ENCODE measurements at places on chromosomes 7 and 10.

- DNase-seq: no peak
Measured at GRCh38 chr7:143902332-143902899, 440 bp upstream of the TCAF1 start.

GRCh38 chr10:132497063-132497680 lies 40.4 kb upstream of the INPP5A start:
- DNase-seq: peak; percentile 65

DNA sequence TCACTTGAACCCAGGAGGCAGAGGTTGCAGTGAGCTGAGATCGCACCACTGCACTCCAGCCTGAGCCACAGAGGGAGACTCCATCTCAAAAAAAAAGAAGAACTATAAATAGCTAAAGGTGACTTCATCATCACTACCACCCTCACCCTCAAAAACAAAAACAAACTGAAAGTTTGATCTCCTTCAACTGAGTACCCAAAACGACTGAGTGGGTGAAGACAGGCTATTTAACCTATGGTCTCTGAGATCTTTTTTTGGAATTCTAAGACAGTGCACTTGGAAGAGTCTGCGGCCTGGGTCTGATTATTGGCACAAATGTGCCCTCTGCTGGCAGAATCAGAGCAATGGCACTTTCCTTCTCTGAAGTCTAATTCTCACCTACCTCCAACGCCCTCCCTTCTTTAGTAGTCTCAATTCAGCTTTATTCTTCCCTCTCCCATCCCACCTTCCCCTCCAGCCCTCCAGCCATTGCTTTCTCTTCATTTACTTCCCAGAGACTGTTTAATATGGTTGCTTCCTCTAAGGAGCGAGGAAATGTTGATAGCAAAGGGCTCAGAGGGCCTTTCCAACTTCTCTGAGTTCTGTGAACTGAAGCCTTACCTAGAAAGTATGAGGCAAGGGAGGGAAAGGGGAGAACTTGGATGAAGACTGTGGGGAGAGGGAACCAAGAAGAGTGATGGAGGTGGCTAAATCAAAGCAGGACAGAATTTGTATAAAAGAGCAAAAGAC lies 2.9 kb upstream of the MYOZ1 start:
- no peak for DNase-seq

DNA sequence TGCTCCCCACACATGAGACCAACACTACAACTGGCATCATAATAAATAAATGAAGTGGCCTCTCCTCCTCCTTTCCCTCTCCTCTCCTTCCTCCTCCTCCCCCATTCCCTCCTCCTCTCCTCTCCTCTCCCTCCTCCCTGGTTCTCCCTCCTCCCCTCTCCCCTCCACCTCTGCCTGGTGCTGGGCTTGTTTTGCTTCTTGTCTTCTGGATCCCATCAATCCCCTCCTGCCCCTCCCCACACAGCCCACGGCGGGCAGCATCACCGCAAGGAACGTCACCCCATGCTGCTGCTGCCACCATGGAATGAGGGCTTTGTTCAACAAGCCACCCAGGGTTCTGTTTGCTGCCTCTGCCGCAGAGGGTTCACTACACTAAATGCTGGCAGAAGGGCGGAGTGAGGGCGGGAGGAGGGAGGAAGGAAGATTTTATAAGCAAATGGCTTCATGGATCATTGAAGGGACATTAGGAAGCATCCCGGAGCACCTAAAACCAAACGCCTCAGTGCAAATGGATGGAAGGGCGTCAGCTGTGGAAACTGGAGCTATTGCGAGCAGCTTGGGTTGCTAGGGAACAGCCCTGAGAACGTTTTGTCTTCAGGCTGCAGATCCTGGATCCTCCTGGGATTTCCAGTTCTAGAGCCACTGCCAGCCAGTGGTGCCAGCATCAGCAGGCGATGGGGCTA lies 379.7 kb upstream of the ZMIZ1 start:
- DNase-seq: no peak

- DNase-seq: no peak
Measured at GRCh38 chr10:94292434-94293090, 70.2 kb downstream of the NOC3L start.

DNA sequence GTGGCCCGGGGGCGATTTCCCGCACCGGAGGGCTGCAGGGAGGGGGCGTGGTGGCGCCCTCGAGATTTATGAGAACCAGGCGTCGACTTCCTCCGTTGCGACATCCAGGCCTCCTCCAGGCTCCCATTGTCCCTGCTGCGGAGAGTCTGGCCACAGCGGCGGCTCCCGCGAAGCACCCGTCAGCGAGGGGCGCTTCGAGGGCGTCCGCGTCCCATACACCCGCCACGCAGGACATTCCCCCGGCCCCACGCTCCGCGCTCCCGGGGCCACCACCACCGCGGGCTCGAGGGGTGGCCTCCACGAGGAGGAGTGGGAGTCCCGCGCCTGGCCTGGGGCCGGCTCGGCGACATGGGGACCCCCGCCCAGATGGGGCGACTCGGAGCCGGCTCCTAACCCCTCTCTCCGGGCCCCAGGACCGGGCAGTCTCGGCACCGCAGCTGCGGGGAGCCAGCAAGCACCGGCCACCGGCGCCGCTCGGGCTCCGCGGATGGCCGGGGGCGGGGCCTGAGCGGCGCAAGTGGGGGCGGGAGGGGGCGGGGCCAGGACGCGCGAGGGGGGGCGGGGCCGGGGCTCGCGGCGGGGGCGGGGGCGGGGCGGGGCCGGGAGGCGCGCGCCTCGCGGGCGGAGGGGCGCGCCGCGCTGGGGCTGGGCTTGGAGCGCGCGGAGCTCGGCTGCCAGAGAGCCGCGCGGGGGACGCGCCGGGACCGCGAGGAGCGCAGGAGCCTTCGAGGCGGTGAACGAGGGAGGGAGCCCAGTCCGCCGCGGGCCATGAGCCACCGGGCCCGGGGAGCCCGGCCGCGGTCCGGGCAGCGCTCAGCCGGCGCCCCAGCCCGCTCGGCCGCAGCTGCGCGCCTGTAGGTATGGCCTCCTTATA lies at the start of gene SH2B2:
TSS of gene SH2B2 (plus strand) at position 632 of the 874 bp plus-strand sequence. CDS start 13,683 bp downstream, outside the sequence.
- peak; percentile 92 for DNase-seq

DNA sequence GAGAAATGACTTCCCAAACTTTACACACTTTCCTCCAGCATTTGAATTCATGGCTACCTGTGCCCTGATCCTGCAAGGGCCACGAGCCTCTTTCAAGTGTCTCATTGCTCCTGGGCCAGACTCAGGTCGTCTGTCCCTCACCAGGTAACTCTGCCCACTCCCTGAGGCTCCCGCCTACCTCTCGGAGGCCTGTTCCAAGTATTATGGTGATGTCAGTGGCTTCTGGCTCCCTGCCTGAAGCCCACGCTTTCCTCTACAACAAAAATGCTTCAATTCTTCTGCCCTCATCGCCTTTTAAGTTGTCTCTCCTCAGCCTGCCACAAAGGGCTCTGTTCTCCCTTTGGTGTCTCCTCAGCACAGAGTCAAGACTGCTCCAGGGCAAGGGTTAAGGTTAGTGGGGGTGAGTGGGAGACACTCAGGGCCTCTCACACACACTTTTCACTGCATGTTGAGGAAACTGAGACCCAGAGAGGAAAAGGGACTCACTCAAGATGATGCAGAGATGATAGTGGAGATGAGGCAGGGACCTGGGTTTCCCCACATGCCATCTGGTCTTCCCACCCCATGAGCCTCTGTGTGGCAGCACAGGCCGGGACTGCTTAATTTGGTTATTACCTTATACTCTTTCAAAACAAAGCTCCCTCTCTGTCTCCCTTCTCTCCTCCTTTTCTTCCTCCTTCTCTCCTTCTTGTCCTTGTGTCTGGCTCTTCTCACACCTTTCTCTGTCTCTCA lies 28.3 kb upstream of the EGR2 start:
- DNase-seq: no peak

GRCh38 chr7:2049782-2050510 lies 182.8 kb downstream of the MAD1L1 start:
- no peak for DNase-seq

DNA sequence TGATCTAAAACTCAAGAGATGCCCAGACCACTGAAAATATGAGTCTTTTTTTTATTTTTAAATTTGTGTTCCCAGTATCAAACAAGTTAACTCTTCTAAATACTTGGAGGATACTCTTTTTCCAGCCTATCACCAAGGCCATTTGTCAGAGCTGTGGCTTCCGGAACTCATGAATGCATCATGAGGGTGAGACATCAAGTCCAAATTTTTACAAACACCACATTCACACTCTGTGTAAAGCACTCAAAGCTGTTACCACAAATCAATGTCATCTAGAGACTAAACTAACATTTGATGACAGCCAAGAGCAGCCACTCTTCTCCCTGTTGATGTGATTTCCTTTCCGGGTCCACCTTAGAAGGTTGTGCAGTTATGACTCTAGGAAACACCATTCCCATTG lies 43.8 kb upstream of the ARID5B start:
- no peak for DNase-seq

DNA sequence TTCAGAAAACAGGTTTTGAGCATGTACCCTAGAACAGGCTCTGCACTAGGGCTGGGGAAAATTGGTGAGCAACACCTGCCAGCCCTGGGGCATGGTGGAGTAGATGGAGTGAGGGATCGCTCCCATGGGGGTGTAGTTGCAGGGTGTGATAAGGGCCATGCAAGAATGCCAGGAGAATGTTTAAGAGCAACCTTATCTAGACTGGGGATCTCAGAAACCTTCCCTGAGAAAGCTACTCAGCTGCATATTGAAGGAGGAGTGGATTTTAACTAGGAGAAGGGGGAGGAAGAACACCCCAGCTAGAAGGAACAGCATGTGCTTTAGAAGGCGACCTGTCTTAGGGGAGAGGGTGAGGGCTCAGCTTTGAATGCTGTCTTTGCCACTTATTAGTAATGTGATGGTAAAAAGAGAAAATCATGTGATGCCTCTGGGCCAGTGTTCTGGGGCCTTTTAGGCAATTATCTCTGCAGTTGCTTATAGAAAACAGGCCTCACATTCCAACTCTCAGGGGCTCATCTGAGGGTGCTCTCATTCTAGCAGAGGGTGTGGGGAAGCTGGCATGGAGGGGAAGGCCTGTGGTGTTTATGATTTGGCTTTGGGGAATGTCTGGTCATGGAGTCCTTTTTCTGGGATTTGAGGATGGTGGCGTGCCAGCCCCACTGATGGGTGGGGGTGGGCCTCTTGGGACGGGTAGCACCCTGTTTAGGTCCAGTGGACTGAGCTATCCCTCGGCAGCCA lies 225.4 kb downstream of the BMPER start:
- no peak for DNase-seq

DNA sequence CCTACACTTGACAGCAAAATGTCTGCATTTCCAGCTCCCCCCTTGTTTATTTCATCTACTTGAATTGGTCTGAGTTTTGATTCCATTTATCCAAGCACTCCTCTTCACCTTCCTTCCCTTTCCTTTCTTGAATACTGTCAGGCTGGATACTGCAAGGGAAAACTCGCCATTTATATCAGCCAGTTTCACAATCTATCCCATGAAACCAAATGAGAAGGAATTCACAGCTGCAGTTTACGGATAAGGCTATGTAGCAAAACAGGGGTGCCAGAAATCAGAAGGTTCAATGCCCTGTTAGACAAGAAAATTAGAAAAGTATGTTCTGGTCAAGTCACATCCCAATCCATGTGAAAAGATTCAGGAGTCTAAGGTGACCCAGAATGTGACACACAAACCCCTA lies 28.1 kb downstream of the CCDC6 start:
- DNase-seq: no peak

- no peak for DNase-seq
Measured at GRCh38 chr10:1531883-1532597, 205.3 kb downstream of the ADARB2 start.

DNA sequence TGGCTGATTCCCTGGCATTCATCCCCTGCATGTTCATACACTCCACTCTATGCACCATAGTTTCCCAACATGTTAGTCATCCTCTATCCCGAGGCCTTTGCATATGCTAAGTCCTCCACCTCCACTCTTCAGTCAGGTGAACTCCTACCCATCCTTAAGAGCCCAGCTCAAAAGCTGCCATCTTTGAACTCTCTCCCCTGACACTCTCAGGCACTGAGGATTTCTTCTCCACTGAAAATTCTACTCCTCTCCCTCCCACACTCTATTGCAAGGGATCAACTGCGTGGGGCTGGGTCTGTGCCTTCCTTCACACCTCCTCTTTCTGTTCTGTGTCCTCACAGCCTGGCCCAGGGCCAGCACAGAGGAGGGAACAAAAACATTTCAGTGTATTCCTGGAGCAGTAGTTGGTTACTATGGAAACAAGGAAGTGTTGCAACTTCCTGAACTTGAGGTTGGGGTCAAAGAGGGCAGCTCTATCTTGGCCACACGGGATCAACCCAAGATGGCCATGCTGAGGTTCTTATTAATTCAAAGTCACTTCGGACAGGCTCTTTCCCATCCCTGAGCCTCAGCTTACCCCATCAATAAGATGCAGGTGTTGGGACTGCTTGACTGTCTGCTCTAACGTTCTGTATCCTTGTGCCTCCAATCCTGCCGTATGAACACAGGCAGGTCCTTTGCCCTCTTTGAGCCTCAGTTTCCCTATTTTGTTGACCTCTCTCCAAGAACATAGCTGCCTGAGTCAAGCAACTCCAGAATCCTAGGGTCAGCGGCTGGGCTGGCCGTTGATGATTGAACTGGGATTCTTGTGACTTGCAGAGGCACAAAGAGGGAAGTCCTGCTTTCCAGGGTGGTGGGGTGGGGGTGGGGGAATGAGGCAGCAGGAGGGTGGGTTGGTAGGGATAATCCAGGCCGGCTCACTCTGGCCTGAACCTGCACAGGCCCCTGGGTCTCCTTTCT lies 15.5 kb downstream of the ZMIZ1 start:
- peak; percentile 95 for DNase-seq

GRCh38 chr10:133142523-133143199 lies 17.4 kb upstream of the KNDC1 start:
- DNase-seq: peak; percentile 44

DNA sequence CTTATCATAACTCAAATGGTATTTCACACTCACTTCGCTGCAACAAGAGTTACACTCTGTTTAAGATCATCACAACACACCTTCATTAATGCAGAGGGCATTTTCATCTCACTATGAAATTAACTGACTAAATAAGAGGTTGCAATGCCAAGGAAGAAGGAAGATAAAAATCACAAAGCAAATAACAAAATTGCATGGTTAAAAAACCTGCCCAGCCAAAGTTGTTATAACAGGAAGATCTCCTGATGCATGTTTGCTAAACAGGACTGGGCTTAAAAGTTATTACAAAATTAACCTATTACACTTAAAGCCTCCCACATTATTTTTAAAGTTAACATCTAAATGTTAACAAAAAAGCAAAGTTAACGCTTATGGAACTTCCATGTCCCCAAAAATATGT lies 11.8 kb downstream of the FAM13C start:
- no peak for DNase-seq

DNA sequence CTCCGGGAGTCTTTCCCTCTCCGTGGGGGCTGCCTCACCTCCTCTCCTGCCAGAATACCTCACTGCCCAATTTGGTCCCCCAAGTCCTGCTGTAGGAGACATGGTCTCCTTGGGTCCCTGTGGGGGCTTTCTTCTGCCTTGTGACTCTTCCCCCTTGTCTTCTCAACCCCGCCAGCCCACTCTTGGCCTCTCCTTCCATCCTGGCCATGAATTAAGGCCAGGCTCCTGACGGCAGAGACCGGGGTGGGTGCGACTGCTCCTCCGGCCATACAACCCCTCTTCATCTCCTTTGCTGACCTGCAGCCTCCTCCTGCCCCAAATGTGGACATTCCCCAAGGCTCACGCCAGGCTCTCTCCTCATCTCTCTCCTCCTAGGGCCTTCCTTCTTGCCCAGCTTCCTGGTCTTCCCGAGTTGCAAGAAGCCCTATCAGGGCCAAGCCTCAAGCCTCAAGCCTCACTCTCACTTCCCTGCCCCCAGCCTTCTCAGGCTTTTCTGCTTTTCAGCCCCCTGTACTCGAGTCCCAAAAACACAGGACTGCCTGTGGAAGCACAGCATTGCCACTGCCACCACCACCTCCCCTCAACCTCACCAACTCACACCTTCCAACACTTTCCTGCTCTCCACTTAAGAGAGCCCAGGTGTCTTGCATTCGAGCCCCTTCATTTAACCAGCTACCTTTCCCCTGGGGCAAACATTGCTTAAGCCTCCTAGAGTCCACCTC lies 1.3 kb downstream of the PNLIPRP2 start:
- no peak for DNase-seq

- no peak for DNase-seq
Measured at GRCh38 chr10:7275761-7276440, 134.9 kb downstream of the SFMBT2 start.
